H7 (cell line): ENCODE measurements at places on chromosomes 6 and 20. TPM values are rescaled to one million over a fixed set of nuclear protein-coding genes. Genes with fewer than 3 reads are reported as not detected.

DNA sequence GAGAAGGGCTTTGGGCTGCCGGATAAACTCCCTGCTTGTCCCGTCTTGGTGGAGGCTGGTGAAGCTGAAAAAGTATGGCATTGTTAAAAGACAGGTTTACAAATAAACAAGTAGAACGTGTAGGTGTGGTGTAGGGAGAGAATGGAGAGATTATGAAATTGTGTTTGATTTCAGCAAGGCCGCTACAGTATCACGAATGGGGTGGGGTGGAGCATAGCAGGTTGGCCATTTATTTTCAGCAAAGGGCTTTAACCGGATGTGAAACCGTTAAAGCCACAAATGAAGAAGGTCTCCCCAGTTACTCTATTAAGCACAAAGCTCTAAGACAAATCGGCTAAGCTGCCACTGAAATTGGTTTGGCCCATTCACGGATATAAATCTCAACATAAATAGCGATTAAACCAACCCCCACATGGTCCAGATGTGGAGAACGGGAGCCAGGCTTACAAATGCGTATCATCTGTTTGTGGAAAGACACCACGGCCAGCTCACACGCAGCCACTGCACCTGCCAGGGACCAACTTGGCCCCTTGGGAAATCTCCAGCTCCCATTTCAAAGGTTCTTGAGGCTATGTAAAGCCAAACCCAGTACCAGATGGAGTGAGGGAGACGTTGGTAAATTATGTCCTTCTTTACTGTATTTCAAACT lies 94.0 kb downstream of the ZMYND8 start:
- no peak for DNase-seq

DNA sequence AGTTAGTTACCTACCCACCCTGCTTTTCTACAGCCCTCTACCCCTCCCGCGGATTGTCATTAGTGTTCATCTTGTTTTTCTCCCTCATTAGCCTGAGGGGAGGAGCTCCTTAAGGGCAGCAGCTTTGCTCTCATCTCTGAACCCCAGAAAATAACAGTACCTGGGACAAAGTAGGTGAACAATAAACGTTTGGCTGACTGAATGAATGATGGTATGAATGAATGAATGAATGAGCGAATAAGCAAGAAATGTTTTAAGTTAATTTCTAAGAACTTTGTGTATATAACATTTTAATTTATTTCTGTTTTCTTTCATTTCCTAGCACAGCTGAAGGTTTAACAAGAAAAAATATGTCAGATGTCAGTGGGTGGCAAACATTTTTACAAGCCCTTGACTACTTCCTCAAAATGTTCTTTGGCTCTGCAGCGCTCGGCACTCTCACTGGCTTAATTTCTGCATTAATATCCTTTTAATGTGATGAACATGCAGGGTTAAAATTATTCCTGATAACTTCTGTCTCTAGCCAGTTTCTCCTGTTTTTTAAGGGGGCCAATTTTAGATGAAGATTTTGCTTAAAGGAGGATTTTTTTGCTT lies 50.1 kb downstream of the SLC9A8 start:
- DNase-seq: no peak

- DNase-seq: no peak
Measured at GRCh38 chr6:150314230-150315188, 54.3 kb upstream of the IYD start.

DNA sequence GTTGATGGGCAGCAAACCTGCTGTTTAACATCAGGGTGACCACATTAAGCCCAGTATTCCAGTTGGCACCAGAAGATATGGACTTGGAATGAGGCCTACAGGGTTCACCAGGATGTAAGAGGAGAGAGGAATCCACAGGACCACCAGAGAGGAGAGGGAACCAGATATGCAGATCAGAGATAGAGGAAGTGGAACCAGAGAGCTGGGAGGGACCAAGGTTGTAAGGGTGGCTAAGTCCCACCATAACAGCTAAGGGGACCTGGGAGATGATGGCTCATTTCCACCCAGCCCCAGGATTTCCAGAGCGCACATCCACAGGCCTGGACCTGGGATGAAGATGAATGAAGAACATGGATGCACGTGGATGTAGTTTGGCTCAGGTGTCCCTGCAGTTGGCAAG lies 11.1 kb downstream of the BTN2A1 start:
- DNase-seq: no peak

- no peak for DNase-seq
Measured at GRCh38 chr20:63639093-63639975, 12.4 kb upstream of the GMEB2 start.

DNA sequence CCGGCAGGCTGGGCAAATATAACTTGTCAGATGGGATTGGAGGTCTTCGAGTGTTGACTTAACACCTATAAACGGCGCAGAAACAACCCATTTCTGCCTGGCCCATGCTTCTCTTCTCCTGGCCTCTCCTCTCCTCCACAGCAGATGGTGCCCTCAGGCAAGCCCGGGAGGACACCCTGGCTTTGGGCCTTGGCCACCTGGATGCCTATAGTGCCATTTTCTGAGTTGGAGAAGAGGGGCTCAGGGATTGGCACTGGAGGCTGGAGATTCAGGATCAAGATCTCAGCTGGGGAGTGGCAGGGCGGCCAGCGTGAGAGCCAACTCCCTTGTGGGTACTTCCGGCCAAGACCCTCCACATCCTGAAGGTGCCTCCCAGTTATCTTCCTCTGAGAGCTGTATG lies 211.9 kb upstream of the PMEPA1 start:
- no peak for DNase-seq

DNA sequence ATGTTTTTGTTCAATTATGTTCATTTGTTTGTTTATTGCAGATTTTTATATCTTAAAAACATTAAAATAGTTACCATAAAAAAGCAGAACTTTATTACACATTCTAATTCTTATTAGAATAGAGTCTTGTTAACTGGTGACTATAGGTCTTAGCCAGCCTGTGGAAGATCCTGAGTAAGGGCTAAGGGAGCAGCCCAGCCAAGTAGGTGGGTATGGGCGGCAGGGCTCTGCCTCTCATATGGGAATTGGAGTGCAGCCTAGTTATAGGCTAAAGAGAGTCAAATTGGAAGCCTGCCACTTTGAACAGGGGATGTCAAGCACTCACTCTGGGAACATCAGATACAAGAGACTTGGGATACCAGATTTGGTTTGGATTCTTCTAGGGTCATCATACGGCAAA lies 10.5 kb upstream of the HSF2 start:
- DNase-seq: no peak

DNA sequence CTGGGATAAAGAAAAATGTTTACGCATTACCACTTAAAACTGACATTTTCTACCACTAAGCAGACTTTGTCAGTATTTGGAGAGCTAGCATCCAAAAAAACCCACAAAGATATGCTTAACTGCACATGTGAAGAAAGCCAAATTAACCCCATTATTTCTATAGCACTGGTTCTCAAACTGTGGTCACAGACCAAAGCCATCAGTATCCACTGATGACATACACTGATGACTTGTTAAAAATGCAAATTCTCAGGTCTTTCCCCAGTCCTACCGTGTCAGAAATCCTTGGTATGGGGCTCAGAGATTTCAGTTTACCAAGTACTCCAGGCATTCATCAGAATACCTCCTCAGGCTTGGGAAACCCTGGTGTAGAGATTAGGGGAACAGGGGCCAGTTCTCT lies 230.2 kb downstream of the PTPRK start:
- no peak for DNase-seq

- DNase-seq: no peak
Measured at GRCh38 chr20:63282946-63283345, 10.0 kb upstream of the COL20A1 start.

The SPATS1 gene
- total RNA-seq: not detected in 2 replicates

The CDSN gene
- not detected in 2 replicates for total RNA-seq

The L3MBTL3 gene
- total RNA-seq: 13.1 and 14.1 TPM in 2 replicates
